Fibroblast of upper back skin (primary cell): ENCODE measurements at places on chromosomes 4 and X.

GRCh38 chrX:22134681-22135080 lies 102.6 kb downstream of the PHEX start:
- DNase-seq, result peak; percentile 80

GRCh38 chr4:81260443-81261101 lies 45.5 kb upstream of the PRKG2 start:
- DNase-seq, result no peak

GRCh38 chrX:101619364-101619763 lies 1.6 kb upstream of the ARMCX6 start:
- no peak for DNase-seq

DNA sequence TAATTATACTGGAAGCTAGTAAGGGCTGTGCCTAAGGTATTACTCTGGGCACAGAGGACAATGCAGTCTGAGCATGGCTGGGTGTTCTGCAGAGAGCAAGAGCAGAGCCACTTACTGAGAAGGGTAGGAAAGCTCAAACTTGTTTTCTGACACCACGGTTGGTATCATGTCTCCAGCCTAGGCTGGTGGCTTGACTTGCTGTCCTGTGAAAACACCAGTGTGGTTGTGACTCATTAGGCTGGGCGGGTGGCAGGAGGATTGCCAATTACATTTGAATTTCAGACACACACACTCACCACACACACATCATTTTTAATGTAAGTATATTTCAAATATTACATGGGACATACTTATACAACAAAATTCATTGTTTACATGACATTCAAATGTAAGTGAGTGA lies 19.7 kb upstream of the MTM1 start:
- DNase-seq, result peak; percentile 9

DNA sequence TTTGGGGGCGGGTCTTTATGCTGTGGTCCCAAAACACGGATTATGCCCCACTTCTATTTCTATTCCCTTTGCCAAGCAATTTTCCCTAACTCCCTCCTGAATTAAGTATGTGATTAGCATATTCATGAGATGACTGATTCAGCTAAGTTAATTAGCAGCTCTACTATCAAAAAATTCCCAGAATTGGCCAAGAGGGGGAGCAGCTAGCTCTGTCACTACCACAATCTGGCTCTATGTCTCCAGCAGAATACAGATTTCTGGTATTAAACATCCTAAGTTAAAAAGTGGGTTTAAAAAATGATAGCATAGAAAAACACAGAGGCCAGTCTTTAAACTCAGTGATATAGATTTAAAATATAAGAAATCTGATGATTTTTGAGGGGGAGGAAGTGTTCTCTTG lies 80.3 kb downstream of the GPC4 start:
- peak; percentile 35 for DNase-seq

DNA sequence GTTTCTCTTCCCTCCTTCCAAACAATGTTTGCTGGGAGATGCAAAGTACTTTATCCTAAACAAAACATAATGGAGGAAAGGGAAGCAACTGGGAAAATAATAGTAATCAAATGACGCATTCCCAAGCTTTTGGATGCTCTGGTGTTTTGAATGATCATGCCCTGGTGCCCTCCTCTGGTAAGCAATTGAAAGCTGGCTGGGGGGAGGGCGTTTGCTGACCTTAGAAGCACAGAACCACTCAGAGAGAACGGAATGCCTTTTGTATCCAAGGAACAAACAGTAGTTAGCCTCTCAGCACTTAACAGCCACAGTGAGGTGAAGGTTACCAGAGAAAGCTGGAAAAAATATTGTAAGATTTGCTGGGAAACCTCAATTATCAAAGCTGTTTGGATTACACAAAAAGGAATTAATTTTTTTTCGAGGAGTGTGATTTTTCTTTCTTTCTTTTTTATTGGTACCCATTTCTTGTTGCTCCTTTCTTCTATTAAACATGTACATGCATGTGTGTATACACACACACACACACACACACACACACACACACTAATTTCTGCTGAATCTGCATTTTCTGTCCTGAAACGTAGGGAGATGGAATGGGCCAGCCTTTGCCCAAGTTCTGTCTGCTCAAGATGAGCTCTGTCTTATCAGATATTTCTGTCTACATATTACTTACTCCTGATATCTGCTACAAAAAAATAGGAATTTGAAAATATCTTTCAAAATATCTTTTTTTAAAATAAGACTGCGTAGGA lies 155.8 kb upstream of the IGFBP7 start:
- no peak for DNase-seq

DNA sequence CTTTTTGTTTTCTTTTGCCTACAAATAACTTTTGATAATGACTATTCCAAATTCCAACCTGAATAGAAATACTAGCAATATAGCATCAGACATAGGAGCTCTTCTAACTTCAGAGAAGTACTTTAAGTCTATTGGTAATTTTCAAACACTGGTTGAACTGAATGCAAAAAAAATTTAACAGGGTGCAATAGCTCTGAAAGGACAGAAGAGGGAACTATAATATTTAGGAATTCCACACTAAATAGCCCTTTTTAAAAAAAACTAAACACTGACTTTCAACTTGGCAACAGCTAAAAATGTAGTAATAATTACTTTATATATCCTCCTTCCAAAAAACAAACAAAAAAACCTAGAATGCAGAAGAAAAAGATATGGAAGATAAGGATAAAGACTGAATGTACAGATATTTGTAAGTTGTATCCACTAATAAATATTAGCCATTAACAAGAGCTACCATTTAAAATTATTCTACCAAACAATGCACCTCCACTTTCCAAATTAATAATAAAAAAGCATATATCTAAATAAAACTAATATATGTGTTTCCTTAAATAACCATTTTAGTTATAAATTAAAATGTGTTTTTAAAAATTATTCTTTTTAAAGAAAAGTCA lies 81.4 kb downstream of the FBXW7 start:
- peak; percentile 31 for DNase-seq

DNA sequence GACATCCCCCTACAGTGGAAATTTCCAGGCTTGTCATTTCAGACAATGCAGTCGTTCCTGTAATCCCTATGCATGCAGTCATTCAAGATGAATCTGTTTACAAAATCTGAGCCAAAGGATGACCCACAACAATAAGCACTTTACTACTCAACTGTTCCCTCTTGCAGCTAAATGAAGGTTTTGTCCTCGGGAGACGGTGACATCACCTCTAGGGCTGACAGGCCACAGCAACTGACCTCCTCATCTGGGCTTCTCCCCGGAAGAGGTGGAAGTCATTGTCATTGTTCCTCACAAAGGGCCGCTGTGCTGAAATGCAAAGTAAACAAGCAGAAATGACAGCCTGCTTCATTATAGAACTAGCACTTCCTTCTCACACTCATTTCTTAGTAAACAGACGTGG lies 29.2 kb downstream of the CLRN2 start:
- DNase-seq, result no peak

- DNase-seq, result peak; percentile 25
These were observed 149.8 kb upstream of the TBL1X start for GRCh38 chrX:9315086-9315485.

DNA sequence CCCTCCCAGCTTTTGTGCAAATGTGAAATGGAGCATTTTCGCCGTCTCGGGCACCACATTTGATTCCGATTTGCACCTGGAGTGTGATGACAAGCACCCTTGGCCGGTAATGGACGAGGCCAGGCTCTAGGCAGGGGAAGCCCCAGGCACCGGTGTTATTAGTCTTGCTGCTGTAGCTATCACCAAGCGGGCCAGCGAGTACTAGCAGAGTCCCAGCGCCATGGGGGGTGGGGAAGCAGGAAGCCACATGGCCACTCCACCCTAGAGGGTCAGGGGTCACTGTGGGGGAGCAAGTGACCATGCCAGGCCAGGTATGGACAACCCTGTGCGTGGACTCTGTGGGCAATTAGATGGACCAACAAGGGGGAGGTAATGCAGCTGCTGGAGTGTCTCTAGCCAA lies 88.8 kb downstream of the CPZ start:
- no peak for DNase-seq

DNA sequence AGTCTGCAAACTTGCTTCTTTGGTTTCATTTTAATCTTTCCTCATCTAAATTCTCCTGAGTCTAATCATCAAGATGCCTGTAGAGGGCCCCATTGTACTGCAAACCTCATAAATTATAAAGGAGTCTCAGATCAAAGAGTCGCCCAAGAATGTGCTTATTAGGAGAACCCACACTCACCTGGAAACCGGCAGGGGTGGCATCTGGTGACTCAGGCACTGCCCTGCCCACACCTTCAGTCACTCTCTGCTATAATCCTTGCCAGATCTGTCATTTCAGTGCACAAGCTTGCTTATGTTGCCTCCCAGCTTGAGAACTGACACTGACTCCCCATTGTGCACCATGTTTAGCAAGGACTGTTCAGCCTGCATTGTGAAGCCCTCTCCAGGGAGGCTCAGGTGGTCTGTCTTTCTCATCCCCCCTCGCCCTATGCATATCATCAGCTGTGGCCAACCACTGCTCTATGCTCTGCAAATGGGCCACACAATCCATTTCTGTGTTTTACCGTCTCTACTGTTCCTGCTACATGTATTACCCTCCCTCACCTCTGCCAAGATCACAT lies 12.4 kb downstream of the EPGN start:
- peak; percentile 63 for DNase-seq

DNA sequence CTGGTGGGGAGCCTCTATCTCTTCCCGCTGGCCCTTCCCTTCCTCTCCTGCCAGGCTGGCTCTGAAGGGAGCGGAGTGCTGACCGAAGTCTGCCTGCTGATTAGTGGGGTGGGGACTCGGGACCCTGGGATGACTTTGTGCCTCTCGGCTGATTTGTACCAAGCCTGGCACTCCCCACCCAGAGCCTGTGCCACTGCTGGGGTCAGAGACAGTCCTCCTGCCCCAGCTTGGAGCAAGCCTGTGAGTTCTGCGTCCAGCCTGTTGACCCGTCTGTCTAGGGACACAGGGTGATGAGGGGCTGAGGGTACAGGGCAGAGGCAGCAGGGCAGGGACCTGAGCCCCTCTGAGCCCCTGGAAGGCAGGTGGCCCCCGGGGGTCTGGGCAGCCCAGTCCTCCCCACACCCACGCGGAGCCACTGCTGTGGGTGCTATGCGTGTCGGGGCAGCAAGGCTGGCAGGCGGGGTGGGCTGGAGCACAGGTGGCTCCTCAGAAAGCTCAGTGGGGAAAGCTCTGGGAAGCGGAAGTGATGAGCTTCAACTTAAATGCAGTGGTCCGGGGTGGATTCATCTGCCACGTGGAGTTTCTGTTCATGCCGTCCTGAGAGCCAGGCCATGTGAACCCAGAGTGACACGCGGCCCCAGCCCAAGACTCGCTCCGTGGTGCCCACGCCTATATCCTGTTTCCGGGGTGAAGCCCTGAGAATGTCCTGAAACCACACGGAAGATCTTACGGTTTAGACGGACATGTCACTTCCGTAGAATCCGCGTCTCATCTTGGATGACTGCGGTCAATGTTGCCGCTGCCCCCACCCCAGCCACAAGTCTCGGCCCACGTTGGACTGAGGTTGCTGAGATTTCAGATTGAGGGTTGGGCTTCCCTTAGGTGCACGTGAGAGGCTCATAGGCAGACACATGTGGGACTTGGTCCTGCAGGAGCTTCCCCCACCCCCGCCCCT lies 21.1 kb upstream of the UVSSA start:
- DNase-seq, result no peak

DNA sequence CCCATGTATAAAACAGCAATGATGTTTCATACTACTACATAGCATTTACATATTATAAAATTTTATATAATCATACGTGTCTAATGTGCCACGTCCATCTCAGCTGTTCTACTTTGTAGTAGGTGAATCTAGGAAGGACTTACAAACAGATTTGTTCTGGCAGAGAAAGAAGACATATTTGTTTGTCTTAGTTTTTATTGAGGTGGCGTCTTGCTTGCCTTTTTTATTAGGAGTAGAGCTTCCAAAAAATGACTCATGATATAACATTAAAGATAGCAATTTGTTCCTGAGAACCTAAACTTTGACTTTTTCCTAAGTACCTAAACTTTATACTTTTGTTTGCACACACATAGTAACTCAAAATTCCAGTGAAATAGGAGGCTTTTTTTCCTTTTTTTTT lies 64.6 kb downstream of the CLDN22 start:
- no peak for DNase-seq

DNA sequence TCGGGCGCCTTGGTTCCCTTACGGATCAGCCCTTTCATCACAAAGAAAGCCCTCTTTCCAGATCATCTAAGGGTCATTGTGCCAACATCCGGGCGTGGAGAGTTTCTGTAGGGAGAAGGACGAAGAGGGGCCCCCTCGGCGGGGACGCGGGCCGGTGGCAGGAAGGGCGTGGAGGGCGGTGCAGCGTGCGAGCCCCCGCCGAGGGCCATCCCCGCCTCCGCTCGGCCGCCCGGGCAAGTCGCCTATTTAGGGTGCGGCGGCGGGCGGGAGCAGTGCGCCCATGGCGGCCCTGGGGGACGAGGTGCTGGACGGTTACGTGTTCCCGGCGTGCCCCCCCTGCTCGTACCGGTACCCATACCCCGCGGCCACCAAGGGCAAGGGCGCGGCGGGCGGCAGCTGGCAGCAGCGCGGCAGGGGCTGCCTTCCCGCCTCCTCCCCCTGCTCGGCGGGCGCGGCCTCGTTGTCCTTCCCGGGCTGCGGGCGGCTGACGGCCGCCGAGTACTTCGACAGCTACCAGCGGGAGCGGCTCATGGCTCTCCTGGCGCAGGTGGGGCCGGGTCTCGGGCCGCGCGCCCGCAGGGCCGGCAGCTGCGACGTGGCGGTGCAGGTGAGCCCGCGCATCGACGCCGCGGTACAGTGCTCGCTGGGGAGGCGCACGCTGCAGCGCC lies at the start of gene ZAR1:
ZAR1 (plus strand) TSS at position 241 of the 668 bp plus-strand sequence; CDS start at position 281, 40 bp downstream.
- DNase-seq, result no peak

GRCh38 chr4:55186123-55186522 lies 60.7 kb upstream of the KDR start:
- DNase-seq, result no peak

GRCh38 chrX:153669174-153669890 lies 4.3 kb downstream of the PNCK start:
- no peak for DNase-seq

DNA sequence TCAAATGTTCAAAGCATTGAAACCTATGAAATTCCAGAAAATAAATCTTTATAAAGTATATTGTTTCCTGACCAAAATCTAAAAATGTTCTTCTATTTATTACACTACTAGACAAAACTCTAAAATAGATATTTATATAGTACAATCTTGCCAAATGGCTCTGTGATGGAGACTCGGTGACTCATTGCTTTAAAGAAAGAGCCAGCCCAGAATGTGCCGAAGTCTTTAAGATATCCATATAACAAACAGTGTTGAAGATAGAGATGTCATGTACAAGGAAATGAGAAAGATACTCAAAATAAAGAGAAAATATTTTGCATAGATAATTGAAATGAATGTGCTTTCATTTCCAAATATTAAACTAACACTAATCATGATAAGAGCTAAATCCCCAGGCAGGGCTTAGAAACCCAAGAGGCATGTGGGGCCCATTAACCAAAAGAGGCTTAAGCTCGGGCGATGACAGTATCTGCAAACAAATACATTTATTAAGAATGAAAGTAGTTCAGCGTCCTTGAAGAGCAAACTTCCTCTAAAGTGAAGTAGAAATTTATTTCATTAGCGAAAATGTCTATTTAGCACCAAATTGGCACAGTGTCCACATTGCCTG lies 102.1 kb upstream of the FAM9B start:
- peak; percentile 48 for DNase-seq

GRCh38 chrX:154603438-154604430 lies 15.3 kb downstream of the CTAG1B start:
- DNase-seq, result peak; percentile 57
